ENCODE measurements at places on chromosomes 12 and 14.

GRCh38 chr14:65824978-65825299 is 412.4 kb downstream of the FUT8 start:
- no peak for DNase-seq

DNA sequence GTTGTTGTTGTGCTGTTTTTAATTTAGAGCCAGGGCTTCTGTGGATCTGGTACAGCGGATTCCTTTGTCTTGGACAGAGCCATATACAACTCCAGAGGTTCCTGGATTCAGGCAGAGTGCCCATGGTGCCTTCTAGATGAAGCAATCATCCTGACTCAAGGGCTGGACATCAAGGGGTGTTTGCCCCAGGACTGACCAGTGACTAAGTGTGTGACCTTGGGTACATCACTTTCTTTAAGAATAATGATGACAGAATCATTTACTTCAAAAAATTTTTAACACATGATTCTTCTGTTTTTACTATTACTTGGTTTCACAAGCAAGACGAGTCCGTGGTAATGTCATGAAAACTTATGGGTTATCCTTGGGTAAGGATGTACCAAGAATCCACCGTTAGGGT is 397.3 kb downstream of the ZFP36L1 start:
- DNase-seq: no peak

GRCh38 chr12:8561011-8561410 is 20.3 kb upstream of the CLEC4E start:
- DNase-seq: no peak

DNA sequence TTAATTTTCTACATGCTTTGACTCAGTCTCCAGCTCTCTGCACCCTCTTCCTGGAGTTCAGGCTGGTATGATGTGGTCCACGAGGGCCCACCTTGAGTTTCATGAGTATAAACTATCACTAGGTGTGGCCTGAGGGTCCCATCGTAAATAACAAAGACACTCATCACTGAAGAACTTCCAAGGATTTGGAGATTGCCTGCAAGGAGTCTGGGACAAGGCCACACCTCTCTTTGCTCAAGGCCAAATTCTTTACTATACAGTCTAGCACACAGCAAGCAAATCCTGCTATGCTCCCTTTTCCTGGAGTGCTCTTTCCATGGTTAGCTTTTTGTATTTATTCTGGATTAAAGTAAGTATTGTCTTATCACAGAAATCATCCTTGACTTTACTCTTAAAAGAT is 271.9 kb downstream of the SLC16A7 start:
- DNase-seq: no peak

GRCh38 chr12:106901276-106901675 is 54.4 kb upstream of the TMEM263 start:
- no peak for DNase-seq

- no peak for DNase-seq
These were observed 410.3 kb downstream of the PCNX1 start for GRCh38 chr14:71317385-71318096.

DNA sequence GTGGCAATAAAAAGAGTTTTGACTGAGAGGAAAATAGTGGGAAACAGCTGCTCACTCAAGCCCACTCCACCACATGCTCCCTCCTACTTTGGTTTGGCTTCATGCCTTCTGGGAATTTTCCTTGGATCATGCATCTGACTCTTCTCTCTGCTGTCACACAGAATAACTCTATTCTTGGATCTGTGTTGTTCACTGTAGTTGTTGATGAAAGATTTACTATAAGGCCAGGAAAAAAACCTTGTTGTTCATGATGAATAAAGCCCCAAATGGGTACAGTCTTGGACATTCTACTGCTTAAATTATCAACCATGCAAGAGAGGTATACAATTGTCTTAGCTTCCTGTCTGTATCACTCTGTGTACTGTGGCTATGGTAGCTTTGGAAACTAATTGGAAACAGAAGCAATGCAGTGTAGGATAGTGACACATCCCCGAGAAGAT is 70.5 kb downstream of the TMX1 start:
- DNase-seq: no peak

DNA sequence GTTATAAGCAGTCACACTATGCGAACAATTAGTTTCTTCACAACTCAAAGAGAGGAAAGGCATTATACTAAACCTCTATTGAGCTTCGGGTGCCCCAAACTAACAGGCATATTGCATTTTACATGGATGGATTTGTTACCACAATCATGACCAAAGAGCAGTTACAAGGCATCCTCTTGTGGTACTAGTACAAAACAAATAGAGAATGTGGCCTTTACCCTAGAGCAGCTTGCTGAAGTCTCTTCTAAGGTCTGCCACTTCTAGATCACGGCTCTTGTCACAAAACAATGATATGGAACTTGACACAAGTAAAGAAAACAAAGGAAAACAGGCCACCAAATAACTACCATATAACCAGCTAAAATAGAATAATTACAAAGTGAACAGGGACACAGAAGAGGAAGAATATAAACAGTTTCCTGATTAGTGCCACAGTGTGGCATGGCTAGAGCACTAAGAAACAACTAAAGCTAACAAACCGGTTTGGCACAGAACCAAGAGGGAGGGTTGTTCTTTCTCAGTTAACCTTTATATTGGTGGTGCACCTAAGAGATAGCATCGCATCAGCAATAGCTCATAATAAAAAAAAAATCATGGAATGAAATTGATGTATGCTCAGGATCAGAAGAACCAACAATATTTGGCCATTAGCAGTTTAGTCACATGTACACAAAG is 209.7 kb upstream of the ATP2B1 start:
- DNase-seq: peak; percentile 52

- no peak for DNase-seq
These were observed 11.5 kb downstream of the TEAD4 start for GRCh38 chr12:2970744-2971143.

DNA sequence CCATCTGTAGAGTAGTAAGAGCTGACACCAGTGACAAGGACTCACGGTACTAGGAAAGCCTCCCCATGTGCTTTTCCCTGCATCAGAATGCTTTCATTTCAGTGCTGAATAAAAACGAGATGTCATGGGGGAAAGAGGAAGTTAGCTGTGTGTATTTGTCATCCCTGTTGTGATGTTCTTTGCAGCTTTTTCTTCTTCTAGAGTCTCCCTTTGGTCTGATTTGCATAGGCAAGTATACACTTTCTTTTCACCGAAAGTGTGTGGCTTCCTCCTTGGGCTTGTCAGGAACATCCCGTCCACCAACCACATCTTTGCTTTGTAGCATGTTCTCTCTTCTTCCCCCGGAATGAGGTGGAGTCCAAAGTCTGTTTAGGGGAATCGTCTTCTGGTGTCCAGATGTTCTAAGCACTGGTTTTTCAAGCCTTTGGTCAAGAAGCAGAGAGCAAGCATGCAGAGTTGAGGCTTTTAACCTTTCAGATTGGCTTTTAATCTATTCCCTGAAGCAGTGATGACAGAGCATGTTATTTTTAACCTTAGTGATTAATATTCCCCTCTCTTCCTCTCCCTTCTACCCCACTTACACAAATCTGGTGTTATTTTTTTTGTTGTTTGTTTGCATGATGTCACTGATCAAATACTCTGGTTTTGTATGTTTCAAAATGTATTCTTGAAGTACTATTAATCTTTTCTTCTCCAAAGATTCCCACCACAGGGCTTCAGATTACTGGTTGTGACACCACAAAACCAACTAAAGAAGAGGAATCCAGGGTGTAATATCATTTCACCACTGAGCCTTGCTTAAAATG is 163.4 kb downstream of the SAMD4A start:
- DNase-seq: no peak

DNA sequence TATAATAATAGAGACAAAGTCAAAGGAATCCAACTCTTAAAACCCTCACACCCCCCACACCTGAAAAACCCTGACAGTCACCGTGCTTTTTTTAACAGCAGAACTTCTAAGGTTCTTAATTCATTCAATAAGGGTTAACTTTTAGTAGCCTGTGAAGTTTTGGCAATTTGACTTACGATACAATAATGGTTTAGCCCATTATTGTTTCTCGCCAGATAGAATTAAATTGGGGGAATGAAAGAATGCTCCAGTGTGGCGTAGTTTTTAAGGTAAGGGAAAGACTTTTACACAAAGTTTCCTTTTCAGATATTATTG is 604 bp upstream of the MAGOHB start:
- no peak for DNase-seq

- no peak for DNase-seq
These were observed 30.1 kb downstream of the GPR135 start for GRCh38 chr14:59435101-59435500.

- DNase-seq: no peak
These were observed 89.2 kb downstream of the NTS start for GRCh38 chr12:85963326-85963725.

DNA sequence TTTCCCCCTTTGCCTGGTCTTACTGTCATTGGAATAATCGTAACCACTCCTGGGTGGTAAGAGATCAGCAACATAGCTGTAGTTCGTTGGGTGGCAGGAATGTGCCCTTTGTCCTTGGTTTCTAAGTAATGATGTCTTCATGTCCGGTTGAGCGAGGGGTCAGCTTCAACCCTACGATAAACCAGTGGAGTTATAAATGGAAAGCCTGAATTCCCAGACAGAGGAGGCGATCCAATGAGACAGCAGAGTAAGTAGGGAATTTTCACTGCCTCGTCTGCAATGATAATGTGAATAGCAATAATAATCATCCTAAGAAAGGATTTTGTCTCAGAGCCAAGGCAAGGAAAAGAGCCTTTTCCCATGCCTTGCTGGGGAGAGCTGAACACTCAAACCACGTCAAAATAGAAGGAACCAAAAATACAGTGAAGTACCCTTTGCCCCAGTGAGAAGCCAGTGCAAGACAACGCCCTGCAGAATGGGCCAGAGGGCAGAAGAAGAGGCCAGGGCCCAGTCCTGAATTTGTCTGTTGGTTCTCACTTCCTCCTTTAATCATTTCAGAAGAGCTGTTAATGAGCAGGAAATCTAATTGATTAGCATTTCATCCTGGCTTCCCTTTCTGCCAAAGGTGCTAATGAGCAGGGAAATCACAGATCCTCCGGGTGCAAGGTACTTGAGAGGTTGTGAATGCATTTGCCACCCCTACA is 330.7 kb downstream of the CACNA1C start:
- DNase-seq: no peak

DNA sequence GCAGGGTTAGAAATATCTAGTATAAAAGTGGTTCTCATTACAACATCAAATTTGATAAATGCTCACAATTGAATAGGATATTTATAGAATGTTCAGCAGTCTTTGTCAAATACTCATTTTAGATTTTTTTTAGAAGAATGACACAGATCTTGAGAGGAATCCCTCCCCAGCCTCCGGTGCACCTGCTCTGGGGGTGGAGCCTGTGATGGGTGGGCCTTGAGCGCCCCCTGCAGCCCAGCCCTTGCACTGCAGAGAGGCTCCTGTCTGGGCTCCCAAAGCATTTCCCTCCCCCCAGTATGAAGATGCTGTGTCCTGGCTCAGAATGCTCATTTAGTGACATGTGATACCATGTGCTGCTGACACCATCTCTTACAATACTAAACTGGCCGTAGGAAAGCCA is 792.3 kb downstream of the TMEM121 start:
- DNase-seq: no peak

DNA sequence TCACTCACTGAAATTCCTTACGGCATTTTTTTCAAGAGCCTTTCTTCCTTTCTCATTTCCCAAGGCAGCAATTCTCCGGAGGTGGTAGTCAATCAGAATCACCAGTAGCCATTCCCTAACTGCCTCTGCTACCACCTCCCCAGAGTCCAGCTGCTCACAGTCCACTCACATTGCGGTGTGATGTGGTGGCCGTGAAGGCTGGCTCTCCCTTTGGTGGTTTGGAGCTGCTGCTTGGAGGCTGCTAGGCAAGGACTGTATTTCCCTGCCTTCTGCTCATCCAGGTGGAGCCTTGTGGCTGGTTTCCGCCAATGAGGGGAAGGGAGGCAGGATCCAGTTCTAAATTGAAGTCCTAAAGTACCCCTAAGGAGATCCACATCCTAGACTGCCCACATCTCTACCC is 222.0 kb downstream of the ANO2 start:
- DNase-seq: no peak

- no peak for DNase-seq
These were observed 14.6 kb upstream of the TCTN1 start for GRCh38 chr12:110599334-110599733.

GRCh38 chr14:59208224-59208814 is 19.9 kb downstream of the DAAM1 start:
- no peak for DNase-seq

DNA sequence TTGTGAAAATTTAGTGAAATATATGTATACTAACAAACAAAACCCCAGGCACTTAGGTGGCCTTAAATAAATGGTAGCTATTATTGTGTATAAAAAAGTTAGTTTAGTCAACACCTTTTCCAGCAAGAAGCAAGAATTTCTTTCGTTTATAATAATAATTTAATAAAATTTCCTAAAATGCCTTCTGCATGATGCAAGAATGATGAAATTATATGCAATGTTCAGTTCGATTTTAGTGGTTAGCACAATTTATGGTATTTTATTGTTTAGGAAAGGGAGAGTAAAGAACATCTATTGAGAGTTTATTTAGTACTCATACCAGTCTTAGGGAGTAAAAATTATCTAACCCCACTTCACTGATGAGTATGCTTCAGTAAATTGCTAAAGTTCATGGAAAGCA is 290.8 kb downstream of the APAF1 start:
- no peak for DNase-seq

DNA sequence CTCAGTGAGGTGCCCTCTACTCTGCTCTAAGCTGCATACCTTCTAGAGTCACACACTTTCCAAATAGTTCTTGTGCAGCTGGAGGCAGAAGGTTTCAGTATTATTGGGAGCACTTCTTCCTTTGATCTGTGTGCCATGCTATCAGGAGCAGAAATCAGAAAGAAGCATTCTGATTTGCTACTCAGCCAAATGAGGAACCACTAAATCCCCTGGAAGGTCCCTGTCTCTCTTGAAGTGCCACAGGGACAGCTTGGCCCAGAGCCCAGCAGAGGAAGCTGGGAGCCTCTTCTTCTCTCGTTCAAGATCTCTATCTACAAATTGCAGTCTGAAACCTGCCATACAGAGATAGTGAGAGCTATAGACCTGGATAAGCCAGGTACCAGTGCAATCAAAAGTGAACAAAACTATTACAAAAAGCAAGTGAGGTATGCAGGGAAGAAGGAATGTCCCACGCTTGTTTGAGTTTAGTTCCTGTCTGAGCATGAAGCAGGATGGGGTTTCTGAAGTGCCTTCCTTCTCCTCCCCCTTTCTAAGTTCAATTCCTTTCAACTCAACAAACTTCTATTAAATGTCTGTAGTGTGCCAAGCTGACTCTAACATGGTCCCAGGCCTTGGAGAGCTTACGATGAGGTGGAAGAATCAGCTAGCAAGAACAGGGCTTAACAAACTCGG is 100.9 kb upstream of the PARP11 start:
- no peak for DNase-seq

DNA sequence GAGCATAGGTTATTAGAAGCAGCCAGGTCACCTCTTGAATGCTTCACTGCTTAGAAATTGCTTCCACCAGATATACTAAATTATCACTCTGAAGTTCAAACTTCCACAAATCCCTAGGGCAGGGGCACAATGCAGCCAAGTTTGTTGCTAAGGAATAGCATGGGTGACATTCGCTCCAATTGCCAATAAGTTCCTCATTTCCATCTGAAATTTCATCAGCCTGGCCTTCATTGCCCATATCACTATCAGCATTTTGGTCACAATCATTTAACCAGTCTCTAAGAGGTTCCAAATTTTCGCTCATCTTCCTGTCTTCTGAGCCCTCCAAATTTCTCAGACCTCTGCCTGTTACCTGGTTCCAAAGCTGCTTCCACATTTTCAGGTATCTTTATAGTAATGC is 356.1 kb downstream of the DAD1 start:
- no peak for DNase-seq
